ENCODE measurements at places on chromosomes 6 and 20. TPM values are rescaled to one million over a fixed set of nuclear protein-coding genes. Genes with fewer than 3 reads are reported as not detected.
A peak's percentile ranks its signal among the peaks of the same experiment; 100 is the strongest.

DNA sequence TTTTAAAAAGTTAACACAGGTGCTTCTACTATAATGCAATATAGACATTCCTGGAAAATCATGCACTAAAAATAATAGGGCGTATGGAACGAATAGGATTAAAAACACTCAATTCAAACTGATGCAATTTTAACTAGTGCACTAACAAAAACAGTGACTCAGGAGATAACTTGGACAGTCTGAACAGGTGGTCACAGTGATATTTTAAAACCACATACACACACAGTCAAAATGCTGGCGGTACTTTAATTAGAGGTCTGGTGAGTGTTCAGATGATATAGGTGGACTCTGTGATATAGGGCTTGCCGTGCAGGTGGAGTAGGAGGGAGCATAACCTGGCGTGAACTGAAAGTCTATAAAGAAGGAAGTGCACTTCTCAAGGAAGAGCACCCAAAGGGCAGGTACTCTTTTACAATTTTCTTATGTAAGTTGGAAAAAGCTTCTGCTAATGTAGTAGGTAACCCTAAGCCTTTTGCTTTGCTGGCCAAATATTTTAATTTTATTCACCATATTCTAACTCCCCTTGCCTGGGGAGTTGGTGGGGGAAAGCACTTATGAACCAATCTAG is 41.9 kb upstream of the PLN start:
- DNase-seq = no peak

Gene MYCT1
- 16.3 TPM for total RNA-seq

DNA sequence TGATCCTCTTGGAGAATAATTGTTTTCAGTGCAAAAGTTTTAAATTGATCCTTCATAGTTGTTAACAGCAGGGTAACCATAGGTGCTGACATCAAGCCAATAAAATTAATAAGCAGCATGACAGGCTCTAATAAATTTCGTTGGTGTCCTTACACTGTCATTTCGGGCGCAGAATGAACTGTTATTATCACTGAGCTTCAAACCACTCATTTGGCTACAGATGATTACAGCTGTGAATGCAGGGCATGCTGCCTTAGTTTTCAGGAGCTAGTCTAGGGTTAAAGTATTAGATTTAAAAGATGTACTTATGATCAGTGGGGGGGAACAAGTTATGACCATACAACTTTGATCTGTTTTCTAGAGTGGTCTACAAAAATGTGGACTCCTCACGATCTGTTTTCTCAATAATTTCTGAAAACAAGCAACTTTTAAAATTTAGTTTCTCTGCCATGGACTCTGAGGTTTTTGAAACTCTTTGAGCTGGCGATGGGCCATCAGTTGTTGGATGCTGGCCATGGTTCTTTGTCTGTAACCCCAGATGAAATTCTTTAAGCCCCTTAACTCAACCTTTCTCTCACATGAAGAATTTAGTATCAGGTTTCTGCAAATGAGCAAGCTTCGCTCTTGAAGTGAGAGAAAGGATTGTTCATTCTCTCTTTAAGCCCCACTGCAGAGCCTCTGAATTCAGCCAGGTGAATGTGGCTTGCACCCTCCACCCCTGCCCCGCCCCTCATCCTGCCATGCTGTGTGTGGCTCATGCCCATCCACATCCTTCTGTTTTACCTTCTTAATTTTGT is 99.1 kb upstream of the MTHFD1L start:
- no peak for DNase-seq

Gene TREML4
- not detected for total RNA-seq

DNA sequence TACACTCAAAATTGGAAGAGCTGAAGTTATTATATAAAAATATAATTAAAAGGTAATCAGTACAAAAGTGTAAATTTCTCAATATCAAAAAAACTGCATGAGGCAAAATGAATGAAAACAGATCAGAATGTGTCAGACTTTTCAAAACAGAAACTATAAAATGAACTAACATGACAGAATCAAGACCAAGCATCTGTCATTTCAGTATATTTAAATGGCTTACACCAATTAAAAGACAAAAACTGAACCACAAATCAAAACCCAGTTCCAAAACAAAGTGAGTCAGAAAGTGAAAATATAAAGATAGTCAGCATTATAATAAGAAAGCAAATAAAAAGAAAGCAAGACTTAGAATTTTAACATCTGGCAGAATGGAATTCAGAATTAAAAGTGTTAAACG is 289.7 kb downstream of the UBE3D start:
- no peak for DNase-seq

DNA sequence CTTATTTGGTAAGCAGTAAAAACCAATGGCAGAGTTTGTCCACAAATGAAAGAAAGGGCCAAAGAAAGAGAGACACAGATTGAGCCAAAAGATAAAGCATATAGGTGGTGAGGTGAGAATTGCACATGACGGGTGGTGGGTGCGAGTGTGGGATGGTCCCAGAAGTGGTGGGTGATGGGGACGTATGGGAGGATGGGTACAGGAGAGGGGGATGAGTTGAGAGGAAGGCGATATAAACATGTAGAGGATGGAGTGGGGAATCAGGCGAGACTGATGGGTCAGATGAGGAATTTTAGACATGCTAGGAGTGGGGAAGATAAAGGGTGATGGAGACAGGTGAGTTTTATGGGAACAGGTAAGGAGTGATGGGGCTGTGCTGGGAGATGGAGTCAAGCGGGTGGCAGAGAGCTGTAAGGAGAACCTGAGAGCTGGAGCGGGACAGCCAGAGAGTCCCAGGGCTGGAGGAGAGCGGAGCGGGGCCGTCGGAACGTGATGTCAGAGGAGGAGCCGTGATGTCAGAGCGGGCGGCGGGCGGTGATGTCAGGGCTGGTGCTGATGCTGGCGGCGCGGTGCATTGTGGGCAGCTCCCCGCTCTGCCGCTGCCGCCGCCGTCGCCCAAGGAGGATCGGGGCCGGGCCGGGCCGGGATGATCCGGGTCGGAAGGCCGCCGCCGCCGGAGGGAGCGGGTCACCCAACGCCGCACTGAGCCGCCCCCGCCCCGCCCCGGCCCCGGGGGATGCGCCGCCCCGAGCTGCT is at the start of gene TTBK1:
Gene TTBK1 (plus strand): TSS at position 574 of the 756 bp plus-strand sequence. CDS start 3,180 bp downstream, outside the sequence.
- no peak for DNase-seq

DNA sequence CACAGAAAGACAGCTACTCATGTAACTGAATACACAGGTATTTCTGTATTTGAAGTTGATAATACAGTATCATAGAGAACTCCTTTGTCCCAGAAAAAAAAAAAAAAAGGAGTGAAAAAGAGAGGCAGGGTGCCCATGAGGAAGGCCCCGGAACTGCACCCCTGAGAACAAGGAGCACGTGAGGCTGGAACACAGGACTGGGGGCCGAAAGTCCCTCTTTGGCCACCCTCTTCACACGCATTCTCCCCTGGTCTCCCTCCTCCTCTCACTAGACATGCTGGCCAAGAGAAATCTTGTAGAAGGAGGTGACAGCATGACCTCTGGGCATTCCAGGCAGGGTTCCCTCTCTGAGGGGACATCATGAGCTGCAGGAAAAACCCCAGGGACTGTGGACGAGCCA is 62.7 kb upstream of the TRAF3IP2 start:
- DNase-seq = peak; percentile 36

GRCh38 chr6:144335914-144336313 is 50.8 kb downstream of the UTRN start:
- no peak for DNase-seq

- DNase-seq = peak; percentile 85
These were observed 64.7 kb downstream of the SASH1 start for GRCh38 chr6:148407372-148407771.

- DNase-seq = no peak
These were observed 105.1 kb upstream of the GPR6 start for GRCh38 chr6:109872968-109873545.

Gene FAM162B
- total RNA-seq = 5.1 TPM

DNA sequence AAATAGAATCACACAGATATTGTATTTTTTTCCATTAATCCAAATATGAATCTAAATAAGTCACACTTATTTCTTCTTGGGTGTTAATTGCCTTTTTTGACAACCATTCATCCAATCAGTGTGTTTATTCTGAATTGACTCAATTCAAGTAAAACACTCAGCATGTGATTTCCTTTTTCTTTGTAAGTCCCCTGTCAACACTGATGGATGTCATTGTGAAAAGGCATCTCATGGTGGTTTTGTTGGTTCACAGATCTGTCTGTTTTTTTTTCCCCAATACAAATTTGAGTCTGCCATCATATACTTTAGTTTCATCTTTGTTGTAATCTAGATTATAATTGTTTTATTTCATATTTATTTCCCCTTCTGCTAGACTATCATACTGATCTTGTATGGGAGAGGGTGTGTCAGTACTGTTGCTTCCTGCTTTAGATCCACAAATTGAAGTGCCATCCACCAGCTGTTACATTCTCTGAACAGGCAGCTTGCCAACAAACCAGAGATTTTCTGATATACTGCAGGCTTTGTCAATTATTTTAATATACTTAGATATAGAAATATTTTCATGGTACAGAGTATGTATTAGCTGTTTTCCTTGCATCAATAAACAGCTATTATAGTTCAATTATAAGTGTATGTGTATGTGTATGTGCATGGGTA is 64.2 kb upstream of the FLRT3 start:
- DNase-seq = no peak

DNA sequence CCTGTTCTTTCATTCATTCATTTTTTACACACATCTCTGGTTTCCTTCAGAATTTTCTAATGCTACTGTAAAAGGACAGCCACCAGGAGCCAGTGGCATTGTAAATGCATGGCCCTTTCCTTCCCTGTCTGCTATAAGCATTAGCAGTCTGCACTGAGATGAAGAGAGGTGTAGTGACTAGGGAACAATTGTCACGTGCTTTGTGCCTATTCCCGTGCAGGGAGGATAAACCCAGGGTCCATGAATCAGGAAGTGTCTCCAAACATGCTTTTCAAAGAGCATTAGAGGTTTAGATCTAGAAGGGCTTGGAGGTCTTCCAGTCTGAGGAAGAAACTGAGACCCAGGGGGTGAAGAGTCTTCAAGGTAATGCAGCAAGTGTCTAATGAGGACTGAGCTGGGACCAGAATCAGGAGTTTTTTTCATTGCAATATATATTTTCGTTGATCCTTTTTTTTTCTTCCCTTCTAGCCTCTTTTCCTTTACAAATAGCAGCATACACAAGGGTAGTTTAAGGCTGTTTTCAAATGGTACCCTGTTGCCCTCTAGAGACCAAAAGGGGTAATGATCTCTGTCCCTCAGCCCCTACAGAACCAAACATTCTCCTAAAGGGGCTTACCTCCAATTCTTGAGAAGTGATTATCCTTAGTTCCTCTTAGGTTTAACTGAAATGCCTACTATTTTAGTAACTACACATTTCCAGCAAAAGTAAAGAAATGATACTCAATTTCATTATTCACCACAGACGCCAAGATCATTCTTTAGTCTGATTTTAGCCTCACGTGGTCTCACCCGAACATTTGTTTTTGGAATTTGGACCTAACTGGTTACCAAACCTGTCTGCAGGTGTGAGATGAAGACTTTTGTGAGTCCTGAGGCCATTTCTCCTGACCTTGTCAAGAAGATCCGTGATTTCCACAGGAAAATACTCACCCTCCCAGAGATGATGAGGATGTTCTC is 6.6 kb downstream of the TRIM15 start:
- peak; percentile 14 for DNase-seq

Gene HLA-DPA1
- 16.1 TPM for total RNA-seq

Gene STX11
- 5.9 TPM for total RNA-seq

GRCh38 chr20:59434960-59435359 is 134.5 kb downstream of the EDN3 start:
- DNase-seq = no peak

DNA sequence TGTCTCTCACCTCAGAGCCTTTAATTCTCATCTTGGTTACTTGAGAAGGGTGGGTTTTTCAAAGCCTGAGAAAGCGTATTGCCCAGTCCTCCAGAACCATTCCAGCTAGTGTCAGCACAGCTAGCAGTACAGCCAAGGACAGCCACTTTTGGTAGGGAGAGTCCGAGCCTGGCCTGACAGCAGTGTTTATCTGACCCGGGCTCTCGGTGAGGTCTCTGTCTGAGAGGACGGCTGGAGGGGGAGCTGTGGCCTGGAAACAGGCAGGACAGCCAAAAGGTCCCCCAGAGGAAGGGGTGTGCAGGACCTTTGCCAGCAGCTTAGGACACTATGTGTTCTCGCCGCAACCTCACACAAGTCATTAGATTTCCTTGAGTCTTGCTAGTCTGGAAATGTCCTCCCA is 38.8 kb downstream of the LYRM2 start:
- DNase-seq = no peak

DNA sequence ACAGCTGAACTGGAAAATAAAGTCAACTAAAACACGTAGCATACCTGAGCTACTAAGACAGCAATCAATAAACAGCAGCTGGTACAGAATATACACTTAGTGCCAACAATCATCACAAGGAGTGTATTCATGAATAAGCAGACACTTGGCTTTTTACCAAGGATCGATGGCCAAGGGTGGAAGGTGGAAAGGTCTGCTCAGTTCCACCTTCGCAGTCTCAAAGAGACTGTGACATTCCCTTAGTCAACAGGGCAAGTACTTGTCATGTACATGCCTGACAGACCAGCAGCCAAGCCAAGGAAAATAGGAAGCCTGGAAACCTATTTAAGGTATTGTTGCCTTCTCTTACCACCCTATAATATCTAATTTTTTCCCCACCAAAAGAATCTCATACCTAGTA is 21.4 kb downstream of the HBS1L start:
- DNase-seq = no peak

DNA sequence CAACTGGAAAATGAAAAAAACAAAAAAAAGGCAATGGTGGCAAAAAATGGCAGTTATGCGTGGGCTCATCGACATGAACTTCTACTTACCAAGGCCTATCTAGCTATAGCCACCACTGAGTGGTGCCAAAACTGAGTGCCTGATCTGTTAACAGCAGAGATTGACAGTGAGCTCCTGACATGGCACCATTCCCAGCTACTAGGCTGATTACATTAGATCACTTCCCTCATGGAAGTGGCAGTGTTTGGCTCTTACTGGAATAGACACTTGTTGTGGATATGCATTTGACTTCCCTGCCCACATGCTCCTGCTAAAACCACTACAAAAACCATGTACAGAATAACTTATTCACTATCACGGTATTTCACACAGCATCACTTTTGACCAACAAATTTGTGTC is 216.1 kb upstream of the SGK1 start:
- DNase-seq = no peak

GRCh38 chr20:43092386-43093088 is 97.2 kb downstream of the PTPRT start:
- DNase-seq = peak; percentile 22

Gene CGA
- 32.0 TPM for total RNA-seq

DNA sequence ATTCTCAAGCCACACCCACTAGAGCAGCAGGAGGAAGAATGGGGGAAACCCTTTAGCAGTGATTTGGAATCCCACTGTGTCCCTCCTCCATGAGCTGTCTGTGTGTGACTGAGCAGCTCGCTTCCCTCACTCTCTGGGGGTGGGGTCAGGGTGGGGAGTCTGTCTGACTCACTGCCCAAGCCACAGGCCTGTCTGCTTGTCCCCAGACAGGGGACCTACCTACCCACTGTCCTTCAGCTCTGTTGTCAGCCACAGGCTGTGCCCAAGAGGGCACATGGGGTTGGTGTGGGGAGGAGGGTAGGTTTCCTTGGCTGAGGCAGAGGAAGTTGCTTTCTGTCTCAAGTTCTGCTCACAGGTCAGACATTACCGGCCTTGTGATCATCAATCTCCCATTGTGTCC is 127.0 kb downstream of the MAFB start:
- DNase-seq = no peak

Gene KCNK16
- not detected for total RNA-seq

Data from skin of body (tissue), 3 donors.